ENCODE measurements at places on chromosomes 4 and X. TPM values are rescaled to one million over a fixed set of nuclear protein-coding genes. Genes with fewer than 3 reads are reported as not detected.
A peak's percentile ranks its signal among the peaks of the same experiment; 100 is the strongest.

Gene YY2
- total RNA-seq = 0.68 TPM

Gene RHOXF2B
- not detected for total RNA-seq

DNA sequence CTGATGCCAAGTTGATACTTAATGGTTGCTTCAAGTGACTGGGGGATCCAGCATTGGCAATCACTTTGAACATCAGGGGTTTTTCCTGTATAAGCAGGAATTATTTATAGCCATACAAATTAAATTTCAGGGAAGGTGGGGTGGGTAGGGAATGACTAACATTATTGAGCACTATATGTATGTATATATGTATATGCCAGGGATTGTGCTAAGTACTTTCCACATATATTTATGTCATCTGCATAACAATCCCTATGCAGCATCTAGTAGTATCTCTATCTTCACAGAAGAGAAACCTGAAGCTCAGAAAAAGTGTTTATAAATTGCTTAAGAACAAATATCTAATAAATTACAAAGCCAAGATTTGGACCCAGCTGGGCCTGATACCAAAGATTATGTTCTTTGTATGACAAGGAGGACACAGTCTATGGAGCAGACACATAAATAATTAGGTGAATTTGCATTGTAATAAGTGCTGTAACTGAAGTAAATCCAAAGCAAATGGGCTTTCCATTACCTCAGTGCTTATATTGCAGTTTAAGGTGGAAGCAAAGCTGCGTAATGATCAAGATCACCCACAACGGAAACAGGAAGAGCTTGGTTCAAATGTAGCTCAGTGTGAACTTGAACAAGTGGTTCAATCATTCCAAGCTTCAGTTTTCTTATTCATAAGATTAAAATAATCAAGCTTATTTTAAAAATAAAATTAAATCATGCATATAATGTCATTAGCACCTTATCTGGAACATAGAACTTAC lies 18.9 kb upstream of the RASGEF1B start:
- no peak for DNase-seq

GRCh38 chr4:72390409-72390808 lies 178.6 kb downstream of the ADAMTS3 start:
- no peak for DNase-seq

DNA sequence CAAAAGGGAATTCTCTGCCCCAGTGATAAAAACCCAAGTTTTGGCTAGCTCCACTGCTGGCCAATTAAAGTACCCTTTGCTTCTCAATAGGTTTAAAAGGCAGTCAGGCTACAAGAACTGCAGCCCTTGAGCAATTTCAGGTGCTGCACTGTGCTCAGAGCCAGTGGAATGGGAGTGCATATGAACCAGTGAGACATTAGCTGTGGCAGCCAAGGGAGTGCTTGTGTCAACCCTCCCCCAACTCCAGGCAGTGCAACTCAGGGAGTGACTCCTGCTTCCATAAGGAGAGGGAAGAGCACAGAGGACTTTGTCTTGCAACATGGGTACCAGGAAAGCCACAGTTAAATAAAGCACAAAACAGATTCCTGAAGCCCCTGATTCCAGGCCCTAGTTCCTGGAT lies 61.6 kb upstream of the VAMP7 start:
- no peak for DNase-seq

GRCh38 chrX:123818243-123818642 lies 41.6 kb upstream of the XIAP start:
- no peak for DNase-seq

GRCh38 chr4:8236106-8236919 lies 33.2 kb upstream of the HTRA3 start:
- DNase-seq = no peak

DNA sequence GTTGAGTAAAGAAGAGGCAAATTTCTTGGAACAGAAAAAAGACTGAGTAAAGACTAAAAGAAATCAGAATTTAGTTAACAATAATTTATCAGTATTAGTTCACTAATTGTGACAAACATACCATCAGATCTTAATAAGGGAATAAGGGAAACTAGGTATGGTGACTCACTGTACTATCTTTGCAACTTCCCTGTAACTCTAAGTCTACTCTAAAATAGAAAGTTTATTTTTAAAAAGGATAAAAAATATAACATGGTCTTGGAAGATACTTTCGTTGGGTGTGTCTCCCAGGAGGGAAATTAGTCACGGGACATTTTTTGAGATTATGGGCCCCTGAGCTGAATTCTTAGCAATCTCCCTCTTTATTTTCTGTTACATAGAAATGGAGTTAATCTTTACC lies 97.3 kb downstream of the EMCN start:
- no peak for DNase-seq

- peak; percentile 21 for DNase-seq
Observed at GRCh38 chr4:3073158-3074077, 920 bp downstream of the HTT-AS start.
